ENCODE measurements at places on chromosomes 1 and 21.

DNA sequence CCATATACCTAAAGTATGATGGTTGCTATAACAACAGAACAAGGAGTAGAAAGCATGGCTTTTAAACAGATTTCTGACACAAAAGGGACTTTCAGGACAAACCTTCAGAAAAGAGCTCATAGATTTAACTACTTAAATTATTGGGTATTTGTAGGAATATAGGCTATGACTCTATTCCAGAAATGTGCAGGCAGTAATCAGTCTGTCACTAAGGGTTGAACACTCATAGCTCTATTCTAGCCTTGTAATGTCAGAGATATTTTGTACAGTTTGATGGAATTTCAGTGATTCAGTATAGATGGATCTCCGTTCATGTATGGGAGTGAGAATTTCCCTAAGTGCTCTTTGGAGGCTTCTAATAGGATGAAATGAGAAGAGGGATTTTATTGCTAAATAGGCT lies 82.8 kb downstream of the EXTL2 start:
- no peak for DNase-seq

DNA sequence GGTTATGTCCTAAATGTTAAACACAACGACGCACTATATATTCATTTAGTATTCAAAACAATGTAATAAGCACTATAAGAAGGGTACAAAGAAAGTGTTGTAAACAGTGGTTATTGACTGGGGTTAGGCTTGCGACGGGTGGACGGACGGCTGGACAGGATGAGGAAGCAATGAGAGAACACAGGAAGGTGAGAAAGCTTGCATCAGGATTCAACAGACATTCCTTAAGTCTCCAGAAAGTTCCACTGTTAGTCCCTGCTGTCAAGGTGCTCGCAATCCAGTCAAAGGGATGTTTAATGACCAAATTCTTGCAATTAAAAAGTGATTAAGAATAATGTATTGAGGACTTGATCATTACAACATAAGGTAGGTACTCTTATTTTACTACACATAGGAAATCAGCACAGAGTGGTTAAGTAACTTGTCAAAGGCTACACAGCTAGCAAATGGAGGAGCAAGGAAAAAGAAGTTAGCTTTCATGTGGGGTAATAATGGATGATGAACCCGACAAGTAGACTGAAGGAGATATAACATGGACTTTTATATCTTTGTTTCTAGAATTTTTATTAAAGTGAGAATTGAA lies 994 bp upstream of the ACBD6 start:
- DNase-seq, result peak; percentile 49

GRCh38 chr21:43618940-43619339 lies 40.3 kb downstream of the HSF2BP start:
- DNase-seq, result no peak

- no peak for DNase-seq
These were observed 201.4 kb upstream of the SGIP1 start for GRCh38 chr1:66332548-66332901.

DNA sequence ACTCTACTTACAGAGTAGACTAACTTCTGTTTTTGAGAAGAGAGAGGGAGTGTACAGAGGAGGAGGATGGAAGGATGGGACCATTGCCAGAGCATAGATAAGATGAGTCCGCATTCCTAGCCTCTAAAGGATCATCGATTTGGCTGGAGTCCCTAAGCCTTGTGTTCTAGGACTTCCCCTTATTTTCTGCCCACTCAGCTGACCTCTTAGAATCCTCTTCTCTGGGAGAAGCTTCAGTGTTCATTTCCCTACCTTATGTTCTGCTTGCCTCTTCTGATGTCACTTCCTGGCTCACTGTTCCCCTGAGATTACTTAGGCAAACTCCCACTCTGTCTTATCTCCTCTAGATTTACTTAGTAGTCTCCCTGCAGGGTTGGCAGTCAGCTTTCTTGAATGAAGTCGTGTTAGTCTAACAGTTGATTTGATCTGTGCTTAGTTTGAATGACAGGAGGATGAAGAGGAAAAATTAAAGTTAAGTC lies 156.7 kb downstream of the SYT2 start:
- DNase-seq, result no peak

DNA sequence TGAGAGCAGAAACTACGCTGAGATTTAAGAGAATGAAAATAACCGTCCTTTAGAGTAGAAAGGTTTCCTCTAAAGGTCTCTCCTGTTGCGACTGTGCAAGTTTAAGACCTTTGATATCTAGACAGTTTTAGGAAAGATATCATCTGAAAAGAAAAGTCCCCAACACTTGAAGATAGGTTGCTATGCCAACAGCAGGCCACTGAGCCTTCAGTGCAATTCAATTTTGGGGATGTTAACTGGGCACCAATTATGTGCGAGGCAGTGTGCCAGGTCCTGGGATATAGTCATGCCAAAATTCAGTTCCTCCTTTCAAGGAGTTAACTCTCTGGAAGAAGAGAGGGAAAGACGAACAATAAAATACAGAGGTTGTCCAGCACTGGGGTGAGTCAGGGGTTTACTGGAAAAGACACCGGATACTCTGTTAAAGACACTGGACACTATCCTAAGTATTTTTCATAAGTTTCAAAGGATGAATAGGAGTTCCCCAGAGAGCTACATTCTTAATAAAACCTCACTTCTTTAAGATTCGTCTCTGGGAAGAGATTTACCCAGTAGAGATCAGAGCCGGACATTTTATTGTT lies 25.5 kb upstream of the ZNF281 start:
- DNase-seq, result no peak

- no peak for DNase-seq
These were observed 28.7 kb downstream of the ACBD3 start for GRCh38 chr1:226157761-226158316.

GRCh38 chr21:31730712-31731055 lies 1.2 kb downstream of the SCAF4 start:
- no peak for DNase-seq

- no peak for DNase-seq
These were observed 1157.2 kb downstream of the MRPL39 start for GRCh38 chr21:24450119-24450518.

DNA sequence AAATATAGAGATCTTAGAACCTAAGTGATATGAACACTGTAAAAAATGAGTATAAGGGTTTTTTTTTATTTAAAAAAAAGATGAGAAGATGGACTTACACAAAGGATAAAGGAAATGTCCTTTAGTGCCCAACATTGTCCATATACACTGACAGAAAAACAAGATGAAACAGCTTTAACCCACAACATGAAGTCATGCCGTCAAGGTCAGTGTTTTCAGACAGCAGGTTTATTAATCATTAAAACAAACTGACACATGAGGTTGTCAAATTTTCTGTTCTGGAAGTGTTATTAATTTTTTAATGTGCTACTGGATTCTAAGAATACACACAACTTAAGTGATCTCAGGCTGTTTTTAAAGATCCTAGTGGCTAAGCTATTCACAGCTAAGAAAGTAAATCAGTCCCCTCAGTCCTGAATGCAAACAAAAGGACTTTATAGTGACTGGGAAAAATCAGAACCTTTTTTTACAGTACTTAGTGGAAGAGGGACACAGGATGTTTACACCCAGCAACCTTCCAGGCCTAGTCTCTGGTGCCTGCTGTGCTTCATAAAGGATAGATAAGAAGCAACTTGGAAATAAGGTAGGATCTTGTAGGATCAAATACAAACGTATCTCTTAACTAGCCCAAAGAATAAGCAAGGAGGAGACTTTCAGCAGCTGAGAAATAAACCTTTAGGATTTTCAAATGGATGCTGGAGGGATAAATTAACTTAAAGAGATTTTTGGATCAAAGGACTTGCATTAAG lies 21.9 kb upstream of the PKN2 start:
- no peak for DNase-seq

DNA sequence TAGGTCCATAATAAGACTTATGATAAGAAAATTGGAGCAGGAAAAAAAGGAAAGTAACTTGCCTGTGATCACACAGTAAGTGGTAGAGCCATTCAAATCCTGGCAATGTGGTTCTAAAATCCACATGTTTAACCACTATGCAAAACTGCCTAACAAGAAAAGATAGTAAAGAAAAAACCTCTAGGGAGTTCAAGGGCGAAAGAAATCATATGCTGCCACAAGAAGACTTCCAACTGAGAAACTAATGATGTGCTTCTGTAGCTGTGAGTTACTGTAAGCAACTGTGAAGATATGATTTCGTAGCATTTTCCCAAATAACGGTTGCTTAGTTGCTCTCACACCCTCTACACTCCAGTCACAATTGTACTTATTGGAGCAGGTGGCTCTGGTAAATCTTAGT lies 20.9 kb upstream of the LYPLAL1 start:
- no peak for DNase-seq

DNA sequence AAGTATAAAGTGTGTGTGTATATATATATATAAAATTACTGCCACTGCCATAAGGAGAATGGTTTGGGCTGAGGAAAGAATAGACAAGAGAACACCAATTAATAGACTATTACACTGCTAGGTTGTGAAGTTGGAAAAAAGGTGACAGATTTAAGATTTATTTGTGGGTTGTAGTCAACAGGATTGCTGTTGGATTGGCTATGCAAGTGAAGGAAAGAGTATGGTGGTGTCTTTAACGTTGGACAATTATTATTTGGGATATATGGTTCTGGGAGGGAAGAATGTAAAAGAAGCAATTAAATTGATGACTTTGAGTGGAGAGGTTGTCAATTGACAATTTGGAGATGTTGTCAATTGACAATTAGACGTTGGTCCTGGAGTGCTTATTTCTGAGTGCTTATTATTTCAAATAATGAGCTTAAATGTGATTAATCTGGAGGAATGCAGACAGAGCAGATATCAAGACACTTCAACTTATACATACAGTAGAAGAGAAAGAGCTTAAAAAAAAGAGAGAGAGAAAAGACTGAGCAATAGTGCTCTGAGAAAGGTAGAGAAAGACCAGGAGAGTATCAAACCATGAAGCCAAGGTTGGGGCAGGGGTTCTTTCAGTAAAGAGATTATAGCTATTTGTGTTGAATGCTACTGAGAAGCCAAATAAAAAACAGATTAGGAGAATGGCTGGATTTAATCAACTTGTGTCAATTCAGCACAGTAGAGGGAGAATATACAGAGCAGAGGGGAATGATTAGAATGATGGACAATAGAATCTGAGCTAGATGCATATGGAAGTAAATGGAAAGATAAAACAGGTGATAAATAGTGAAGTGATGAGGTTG lies 9.7 kb downstream of the PTGS2 start:
- no peak for DNase-seq

- no peak for DNase-seq
These were observed 32.1 kb downstream of the SH3BP5L start for GRCh38 chr1:248793592-248793991.

DNA sequence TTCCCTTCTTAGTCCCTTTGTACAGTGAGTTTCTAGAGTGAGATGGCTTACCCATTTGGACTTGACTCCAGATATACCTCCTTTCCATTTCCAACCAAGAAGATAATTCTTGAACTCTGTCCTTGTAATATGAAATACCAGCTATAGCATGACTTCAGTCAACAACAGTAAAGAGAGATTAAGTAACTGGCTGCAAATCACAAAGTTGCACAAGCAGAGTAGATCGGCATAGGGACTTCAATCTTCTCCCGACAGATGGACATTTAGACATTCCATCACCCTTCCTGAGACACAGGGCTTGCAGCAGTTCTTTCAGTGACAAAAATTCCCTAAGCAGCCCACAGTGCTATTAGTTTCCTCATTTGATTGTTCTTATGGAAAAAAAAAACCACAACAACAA lies 44.6 kb downstream of the JAK1 start:
- DNase-seq, result no peak

DNA sequence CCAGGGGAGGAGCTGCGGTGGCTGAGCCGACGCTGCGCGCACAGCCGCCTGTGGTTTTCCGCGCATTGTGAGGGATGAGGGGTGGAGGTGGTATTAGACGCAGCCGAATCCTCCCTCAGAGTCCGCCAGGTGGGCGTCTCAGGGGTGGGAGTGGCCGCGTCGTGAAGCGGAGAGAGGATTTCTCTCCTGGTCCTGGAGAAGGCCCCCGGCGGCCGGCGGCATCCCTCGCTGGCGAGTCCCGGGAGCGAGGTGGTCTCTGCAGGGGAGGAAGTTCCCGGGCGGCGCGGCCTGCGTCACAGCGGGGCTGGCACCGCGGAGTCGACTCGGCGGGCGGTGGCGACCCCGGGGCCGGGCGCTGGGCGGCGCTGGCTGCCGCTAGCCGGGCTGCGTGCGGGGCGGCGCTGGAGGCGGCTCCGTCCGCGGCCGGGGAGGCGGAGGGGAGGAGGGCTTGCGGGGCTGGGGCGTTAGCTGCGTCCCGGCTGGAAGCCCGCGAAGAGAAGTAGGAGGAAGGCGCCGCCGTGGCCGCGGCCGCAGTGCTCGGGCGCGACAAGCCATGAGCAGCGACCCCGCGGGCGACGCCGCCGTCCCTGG lies at the start of gene LRRC8C:
TSS of gene LRRC8C (plus strand) at position 464 of the 591 bp plus-strand sequence. CDS start 53,354 bp downstream, outside the sequence.
- DNase-seq, result peak; percentile 58

- no peak for DNase-seq
These were observed 8.7 kb upstream of the CCN1 start for GRCh38 chr1:85571828-85572227.

DNA sequence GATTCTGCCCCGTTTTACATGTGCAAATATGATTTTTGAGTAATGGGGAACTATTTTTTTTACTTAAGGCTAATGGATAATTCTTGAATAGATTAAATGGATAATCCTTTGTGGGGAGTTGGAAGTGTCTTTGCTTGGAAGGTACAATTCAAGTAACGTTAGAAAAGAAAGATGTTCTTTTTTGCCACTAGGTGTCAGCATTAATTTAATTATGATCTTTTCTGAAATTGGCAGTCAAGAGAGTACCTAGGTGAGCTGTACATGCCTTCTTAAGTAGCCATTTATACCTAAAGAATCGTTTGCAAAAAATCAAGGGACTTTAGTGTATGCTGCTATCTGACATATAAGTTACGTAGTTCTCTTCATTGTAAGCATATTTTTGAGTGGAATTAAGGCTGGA lies 2.2 kb downstream of the FBXO28 start:
- no peak for DNase-seq

Measured in HuH-7.5 (cell line).